ENCODE measurements at places on chromosomes 7 and 10. TPM values are rescaled to one million over a fixed set of nuclear protein-coding genes. Genes with fewer than 3 reads are reported as not detected.

DNA sequence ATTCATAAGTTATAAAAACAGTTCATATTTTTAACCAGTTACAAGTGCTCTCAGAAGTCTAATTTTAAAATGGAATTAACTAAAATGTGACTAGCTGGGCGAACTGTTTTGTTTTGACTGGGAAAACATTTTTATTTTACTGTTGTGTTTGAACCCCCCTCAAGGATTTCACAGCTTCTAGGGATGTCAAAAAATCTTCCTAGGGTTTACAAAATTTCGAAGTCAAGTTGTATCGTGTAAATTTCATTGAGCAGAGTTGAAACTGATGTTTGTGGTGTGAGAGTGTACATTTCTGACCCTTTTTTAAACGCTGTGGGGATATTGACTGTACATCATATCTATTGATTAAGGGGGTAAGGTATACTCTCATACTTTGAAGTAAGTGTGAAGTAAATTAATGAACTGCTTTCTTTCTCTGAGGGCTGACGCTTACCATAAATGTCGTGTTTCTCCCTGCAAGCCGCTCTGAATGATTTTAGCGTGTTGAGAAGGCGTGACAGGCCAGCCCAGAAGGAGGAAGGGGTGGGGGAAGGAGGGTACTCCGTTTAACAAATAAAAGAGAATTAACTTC is 1.8 kb upstream of the SP8 start:
- peaks cover 98% of the 10 kb centered on the region for H3K27me3 ChIP-seq
- DNase-seq, result no peak
- peaks cover 26% of the 10 kb centered on the region for H3K36me3 ChIP-seq
- H3K27ac ChIP-seq, result no peak overlapping the region
- H3K4me1 ChIP-seq, result peaks cover 38% of the 10 kb centered on the region
- H3K4me3 ChIP-seq, result no peak overlapping the region

- H3K27me3 ChIP-seq, result peaks cover 8% of the 10 kb centered on the region
- no peaks in the 10 kb centered on the region for H3K36me3 ChIP-seq
- no peak for DNase-seq
- H3K4me3 ChIP-seq, result no peak overlapping the region
- H3K27ac ChIP-seq, result no peak overlapping the region
- H3K4me1 ChIP-seq, result no peaks in the 10 kb centered on the region
Measured at GRCh38 chr10:76552091-76552873, 1085.3 kb downstream of the KCNMA1 start.

ASZ1 gene
- not detected for total RNA-seq

- DNase-seq, result no peak
- no peak overlapping the region for H3K4me3 ChIP-seq
- H3K4me1 ChIP-seq, result no peaks in the 10 kb centered on the region
- H3K36me3 ChIP-seq, result peaks cover 13% of the 10 kb centered on the region
- H3K27me3 ChIP-seq, result no peaks in the 10 kb centered on the region
- no peak overlapping the region for H3K27ac ChIP-seq
Measured at GRCh38 chr7:139252451-139252850, 21.4 kb downstream of the UBN2 start.

LLCFC1 gene
- not detected for total RNA-seq

DNA sequence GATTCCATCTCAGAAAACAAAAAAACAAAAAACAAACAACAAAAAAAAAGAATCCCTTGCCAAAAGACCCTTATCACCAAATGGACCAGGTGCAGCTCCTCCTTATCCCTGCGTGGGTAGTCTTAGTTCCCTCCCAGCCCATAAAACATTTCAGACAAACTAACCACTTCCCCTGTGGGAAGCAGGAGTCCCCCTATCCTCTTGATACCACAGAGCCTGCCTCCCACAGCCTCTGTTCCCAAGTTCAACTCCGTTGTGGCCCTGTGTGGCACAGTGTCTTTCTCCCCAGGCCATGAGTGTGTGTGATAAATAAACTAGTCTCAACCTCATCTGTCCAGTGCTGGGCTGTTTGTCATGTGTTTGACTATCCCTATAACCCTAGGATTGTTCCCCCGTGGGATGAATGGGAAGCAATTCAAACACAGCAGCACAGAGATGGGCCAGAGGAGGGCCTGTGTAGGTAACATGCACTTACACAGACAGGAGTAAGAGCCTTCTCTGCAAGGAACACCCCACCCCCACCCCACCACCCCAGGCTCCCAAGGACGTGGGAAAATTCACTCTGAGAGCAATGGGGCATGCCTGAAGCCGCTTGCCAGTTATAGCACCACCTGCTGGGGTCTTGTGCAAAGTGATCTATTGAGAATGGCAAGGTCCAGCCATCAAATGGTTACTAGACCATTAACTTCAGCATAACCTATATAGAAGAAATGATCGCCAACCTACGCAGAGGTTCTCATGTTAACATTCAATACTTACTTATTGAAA is 147.1 kb upstream of the GHITM start:
- no peaks in the 10 kb centered on the region for H3K36me3 ChIP-seq
- H3K27ac ChIP-seq, result no peak overlapping the region
- H3K27me3 ChIP-seq, result peaks cover 26% of the 10 kb centered on the region
- H3K4me3 ChIP-seq, result no peak overlapping the region

DNA sequence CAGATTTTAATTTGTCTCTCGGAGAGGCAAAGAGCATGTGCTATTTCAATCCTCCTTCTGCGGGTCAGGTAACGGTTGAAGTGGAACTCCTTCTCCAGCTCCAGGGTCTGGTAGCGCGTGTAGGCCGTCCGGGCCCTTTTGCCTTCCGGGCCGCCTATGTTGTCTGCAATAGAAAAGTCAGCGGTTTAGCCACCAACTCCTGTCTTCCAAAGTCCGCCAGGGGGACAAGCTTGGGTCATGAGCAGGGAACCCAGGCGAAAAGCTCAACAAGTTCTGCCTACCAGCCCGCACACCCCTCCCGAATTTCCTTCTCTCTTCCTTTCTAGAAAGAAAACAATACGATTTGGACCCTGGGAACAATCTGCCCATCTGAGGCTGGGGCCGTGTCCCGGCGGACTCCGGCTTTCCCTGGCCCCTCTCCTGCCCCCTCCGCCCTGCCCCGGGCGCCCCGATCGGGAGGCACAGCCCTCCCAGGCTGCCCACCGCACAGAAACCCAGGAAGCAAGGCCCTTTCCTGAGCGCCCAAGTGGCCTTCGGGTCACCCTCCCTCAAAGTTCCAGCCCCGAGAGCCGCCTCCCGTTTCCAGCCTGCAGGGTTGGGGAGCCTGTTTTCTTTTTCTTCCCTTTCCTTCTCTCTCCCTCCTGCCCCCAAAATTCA is 1.4 kb downstream of the HOXA5 start:
- peaks cover 10% of the 10 kb centered on the region for H3K4me1 ChIP-seq
- H3K27me3 ChIP-seq, result no peaks in the 10 kb centered on the region
- H3K36me3 ChIP-seq, result no peaks in the 10 kb centered on the region
- DNase-seq, result no peak
- H3K27ac ChIP-seq, result no peak overlapping the region
- no peak overlapping the region for H3K4me3 ChIP-seq

Data from Calu3 (cell line).